ENCODE measurements at places on chromosomes 6 and 20.

GRCh38 chr6:40802481-40802880 lies 215.3 kb upstream of the LRFN2 start:
- DNase-seq, result no peak

DNA sequence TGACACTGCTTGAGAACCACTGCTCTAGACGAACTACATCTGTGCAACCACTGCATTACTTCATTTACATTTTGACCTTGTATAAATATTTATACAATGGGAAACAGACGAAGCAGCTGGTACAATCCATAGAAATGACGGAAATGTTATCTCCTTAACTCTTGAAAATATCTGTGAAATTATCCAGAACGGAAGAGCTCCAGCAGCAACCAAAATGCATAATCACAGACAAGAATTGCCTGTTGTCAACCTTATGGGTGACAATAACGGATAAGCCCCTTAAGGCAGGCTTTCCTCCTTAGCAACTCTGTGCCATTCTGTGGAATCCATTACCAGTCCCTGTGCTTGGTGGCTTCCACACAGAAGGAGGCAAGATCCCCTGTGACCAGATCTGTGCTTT lies 115.4 kb downstream of the DTNBP1 start:
- no peak for DNase-seq

- no peak for DNase-seq
Measured at GRCh38 chr20:61957961-61958715, 107.5 kb downstream of the TAF4 start.

DNA sequence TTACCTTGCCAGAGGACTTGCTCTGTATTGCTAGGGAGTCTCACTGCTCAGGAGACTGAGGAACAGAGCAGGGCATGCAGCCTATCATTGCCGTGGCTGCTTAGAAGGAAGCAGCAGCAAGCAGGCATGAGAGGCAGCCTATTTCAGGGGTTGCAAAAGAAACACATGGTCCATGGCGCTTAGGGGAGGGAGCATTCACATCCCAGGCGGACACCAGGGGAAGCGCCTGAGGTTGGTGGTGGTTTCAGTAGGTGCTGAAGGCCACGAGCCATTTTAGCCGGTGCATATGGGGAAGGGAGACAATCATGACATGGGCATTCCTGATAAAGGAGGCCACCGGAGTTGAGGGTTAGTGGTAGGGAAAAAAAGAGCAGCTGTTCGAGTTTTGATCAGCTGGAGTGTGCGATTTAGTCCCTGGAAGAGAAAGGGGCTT lies 20.9 kb downstream of the FARS2 start:
- no peak for DNase-seq

GRCh38 chr6:163954088-163954775 lies 539.7 kb downstream of the QKI start:
- DNase-seq, result no peak

DNA sequence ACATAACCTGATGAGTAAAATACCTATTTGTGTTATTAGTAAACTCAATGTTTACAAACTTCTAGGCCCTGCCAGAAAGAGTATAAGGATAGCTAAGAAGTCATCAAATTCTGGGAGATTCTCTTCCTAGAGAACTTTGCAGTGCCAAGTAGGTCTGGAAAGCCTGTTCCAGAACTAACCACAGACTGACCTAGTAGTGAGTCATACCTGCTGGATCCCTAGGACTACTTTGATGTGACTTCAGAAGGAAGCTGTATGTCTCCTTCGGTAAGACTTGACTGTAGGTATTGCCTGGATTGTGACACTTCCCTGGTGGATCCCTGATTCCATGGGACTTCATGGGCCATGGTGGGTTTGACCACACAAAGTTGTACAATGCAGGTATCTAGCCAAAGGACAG lies 131.7 kb downstream of the DNAH8 start:
- DNase-seq, result no peak

- no peak for DNase-seq
Measured at GRCh38 chr6:34656378-34657036, 40.1 kb downstream of the ILRUN start.
